ENCODE measurements at places on chromosomes 16 and 17.

DNA sequence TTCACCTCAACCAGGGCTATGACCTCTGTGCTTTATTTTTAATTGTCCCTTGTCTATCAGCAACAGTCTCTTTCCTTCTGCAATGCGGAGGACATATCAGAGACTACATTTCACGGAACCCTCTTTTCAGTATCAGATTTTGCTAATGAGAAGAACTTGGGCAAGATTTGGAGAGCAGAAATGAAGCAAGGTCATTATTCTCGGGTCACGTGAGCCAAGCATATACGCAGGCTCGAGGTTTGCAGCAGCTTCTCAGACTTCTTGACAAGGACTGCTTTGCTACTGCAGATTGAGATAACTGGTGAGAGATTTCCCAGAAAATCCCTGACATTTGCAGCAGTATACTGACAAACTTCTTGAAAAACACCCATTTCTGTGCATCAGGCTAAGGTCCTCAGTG is 30.4 kb downstream of the ABCA10 start:
- DNase-seq: no peak

GRCh38 chr17:47928415-47928814 is 13.0 kb upstream of the PNPO start:
- no peak for DNase-seq

DNA sequence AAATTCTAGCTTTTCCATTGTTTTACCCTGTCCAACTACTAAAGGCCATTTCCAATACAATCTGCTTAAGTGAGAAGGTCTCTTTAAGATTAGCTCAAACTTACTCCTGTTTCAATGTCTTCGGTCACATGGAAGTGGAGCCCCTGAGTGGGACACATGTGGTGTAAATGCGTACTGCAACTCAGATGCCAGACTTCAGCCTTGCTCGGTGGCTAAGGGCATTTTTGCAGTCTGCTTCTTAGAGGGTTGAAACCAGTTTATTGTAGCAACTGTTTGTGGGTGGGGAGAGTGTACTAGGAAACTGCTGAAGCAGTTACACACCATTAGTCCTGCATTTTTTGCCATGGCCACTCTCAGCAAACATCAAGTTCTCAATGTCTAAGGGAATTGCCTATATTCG is 140.6 kb downstream of the PARN start:
- no peak for DNase-seq

GRCh38 chr16:1895949-1896675 is 22.1 kb downstream of the HS3ST6 start:
- DNase-seq: no peak

GRCh38 chr16:2816751-2817339 is at the start of gene PRSS21:
Gene PRSS21, plus strand, starts transcription at chr16:2817237. Its CDS starts 32 bp downstream, at chr16:2817269.
- no peak for DNase-seq

GRCh38 chr17:38943607-38944006 is 18.2 kb downstream of the LASP1NB start:
- DNase-seq: no peak

DNA sequence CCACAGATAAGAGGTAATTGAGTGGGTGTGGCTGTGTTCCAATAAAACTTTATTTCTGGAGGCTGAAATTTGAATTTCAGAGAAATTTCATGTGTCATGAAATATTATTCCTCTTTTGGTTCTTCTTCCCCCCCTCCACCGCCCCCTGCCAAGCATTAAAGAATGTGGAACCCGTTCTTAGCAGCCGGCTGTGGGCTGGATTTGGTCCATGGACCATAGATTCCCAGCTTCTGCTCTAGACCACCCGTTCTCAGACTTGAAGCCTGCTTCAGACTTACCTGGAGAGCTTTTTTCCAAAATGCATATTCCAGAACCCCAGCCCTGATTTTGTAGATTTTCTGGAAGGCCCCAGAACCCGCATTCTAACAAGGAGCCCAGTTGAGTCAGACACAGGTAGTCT is 15.1 kb upstream of the LASP1NB start:
- no peak for DNase-seq

- no peak for DNase-seq
Observed at GRCh38 chr16:14211856-14212543, 140.9 kb downstream of the MRTFB start.

GRCh38 chr17:48025904-48026501 is 11.6 kb downstream of the COPZ2 start:
- DNase-seq: no peak

GRCh38 chr16:84503751-84504395 is 586 bp downstream of the MEAK7 start:
- DNase-seq: no peak

GRCh38 chr17:36829676-36830075 is 107.6 kb upstream of the LHX1 start:
- no peak for DNase-seq

Measured in hypothalamus (tissue), 51 donors.